Progenitor cell of endocrine pancreas (in vitro differentiated cells): ENCODE measurements at places on chromosomes 7 and 10. TPM values are rescaled to one million over a fixed set of nuclear protein-coding genes. Genes with fewer than 3 reads are reported as not detected.

SSC4D gene
- total RNA-seq: 7.4 and 10.7 TPM in 2 replicates

CCDC146 gene
- total RNA-seq: 14.8 TPM in 2 replicates

UCN3 gene
- total RNA-seq: 1.00 and 1.3 TPM in 2 replicates

GRM3 gene
- 0.98 and 1.4 TPM in 2 replicates for total RNA-seq

NCAPG2 gene
- total RNA-seq: 28.3 and 33.6 TPM in 2 replicates

NYAP1 gene
- total RNA-seq: 4.6 and 4.9 TPM in 2 replicates

GPC2 gene
- 64.0 and 65.2 TPM in 2 replicates for total RNA-seq

HMX3 gene
- total RNA-seq: not detected in 2 replicates

SAMD9L gene
- total RNA-seq: not detected in 2 replicates

PWWP2B gene
- total RNA-seq: 23.2 and 24.3 TPM in 2 replicates

SLC13A4 gene
- 0.22 and 0.75 TPM in 2 replicates for total RNA-seq

CCM2 gene
- total RNA-seq: 42.2 and 43.0 TPM in 2 replicates

CDK1 gene
- total RNA-seq: 38.2 and 39.2 TPM in 2 replicates

TMEM26 gene
- 0.24 and 0.87 TPM in 2 replicates for total RNA-seq
